Endothelial cell of umbilical vein (primary cell): ENCODE measurements at places on chromosomes 12 and 14. TPM values are rescaled to one million over a fixed set of nuclear protein-coding genes. Genes with fewer than 3 reads are reported as not detected.

The HPD gene
- not detected in 2 replicates for total RNA-seq

The RGS6 gene
- not detected in 2 replicates for total RNA-seq

The RD3L gene
- not detected in 2 replicates for total RNA-seq

The BHLHE41 gene
- total RNA-seq: 0.07 and 0.24 TPM in 2 replicates

The MSRB3 gene
- 59.3 and 63.7 TPM in 2 replicates for total RNA-seq

The RHOJ gene
- 177 and 191 TPM in 2 replicates for total RNA-seq

The EML5 gene
- total RNA-seq: 0.09 TPM in 1 of 2 replicates, not detected in the other

The ZC2HC1C gene
- total RNA-seq: 0.91 and 3.6 TPM in 2 replicates

DNA sequence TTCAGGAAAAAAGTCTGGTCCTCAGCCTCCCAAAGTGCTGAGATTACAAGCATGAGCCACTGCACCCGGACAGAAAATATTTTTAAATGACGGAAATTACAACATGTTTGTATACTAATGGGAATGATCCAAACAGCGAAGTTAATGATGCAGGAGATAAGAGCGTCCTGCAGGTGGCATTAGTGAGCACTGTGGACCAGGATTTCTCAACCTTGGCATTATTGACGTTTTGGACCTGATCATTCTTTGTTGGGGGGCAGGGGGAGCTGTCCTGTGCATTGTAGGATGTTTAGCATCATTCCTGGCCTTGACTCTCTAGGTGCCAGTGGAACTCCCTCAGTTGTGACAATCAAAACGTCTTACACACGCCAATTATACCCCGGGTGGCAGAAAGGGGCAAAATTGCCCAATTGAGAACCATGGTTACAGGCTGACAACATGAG is 34.1 kb downstream of the SCFD1 start:
- peak; percentile 35 for DNase-seq

- DNase-seq: no peak
Observed at GRCh38 chr14:37595809-37596621, 586 bp downstream of the TTC6 start.

- DNase-seq: peak; percentile 35
Observed at GRCh38 chr12:754473-754820, 2.1 kb downstream of the WNK1 start.

- no peak for DNase-seq
Observed at GRCh38 chr14:58663494-58664111, 25.8 kb downstream of the DACT1 start.

DNA sequence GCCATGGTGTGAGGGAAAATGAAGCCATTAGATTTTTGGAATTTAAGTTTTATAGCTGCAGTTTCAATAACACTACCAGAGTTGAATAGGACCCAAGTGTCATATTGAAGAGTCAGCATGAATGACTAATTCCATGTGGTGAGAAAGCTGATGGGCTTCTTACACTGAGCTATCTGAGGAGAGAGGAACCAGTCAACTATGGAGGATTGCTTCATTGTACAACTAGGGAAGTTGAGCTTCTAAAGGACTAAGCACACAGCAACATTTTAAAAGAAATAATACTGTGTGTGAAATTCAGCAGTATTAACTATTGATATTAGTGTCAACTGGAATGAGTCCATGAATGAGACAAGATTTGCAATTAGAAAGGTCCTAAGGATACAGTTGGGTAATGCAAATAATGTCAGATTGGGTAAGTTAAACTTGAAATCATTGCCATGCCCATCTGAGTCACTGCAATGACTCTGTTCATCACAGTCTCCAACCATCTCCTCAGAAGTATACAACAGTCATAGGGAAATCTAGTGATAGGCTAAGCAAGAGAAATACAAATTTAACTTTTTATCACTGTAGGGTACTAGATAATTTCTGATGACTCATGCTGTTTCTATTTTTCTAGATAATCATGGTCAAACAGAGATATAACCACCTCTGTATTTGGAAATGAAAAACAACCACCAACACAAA is 394.2 kb downstream of the FSCB start:
- no peak for DNase-seq

DNA sequence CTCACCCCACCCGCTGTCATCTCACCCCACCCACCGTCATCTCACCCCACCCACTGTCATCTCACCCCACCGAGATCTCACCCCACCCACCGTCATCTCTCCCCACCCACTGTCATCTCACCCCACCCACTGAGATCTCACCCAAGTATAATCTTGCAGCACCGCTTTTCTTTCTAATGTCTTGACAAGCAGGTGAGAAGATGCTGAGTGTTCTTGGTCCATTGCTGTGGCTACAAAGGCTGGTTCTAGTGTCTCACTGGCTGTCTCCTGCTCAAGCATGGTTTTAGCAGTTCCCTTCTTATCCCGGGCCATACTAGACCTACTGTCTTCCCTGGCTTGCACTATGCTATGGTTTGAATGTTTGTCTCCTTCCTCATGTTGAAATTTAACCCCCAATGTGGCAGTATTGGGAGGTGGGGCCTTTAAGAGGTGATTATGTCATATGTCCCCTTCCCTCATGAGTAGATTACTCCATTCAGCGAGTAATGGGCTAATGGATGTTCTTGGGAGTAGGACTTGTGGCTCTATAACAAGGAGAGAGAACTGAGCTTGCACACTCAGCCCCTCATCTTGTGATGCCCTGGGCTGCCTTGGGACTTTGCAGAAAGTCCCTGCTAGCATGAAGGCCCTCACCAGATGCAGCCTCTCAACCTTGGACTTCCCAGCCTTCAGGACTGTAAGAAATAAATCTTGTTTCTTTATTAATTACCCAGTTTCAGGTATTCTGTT is 47.7 kb upstream of the PPP2R5C start:
- DNase-seq: no peak

- no peak for DNase-seq
Observed at GRCh38 chr14:39265806-39266524, 32.2 kb downstream of the MIA2 start.

GRCh38 chr14:56422703-56423213 is 156.8 kb upstream of the TMEM260 start:
- DNase-seq: peak; percentile 84

DNA sequence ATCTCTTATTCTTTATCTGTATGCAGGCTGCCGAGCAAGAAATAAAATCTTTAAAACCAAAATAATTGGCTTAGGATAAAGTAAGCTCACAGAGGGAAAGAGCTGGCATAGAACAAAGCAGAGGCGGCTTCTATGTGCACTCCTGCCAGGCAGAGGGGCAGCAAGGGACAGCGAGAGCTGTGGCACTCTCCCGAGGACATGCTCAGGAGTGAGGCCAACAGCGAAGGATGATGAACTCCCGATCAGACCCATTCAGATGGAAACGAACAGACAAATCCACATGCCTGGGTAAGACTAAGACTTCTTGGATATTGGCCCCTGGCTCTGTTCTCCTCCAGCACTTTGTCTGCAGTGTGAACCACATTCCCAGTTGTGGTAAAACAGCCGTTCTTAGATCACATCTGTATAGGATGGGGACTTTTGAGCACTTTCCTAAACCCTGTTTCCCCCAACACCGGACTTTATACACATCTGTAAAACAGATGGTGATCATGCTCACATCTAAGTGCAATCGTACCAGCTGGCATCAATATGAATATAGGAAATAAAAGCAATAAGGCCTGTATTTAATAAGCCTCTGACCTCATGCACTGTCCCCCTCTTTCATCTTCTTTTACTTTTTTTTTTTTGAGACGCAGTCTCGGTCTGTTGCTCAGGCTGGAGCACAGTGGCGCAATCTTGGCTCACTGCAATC is 134.1 kb downstream of the PPM1H start:
- DNase-seq: no peak

DNA sequence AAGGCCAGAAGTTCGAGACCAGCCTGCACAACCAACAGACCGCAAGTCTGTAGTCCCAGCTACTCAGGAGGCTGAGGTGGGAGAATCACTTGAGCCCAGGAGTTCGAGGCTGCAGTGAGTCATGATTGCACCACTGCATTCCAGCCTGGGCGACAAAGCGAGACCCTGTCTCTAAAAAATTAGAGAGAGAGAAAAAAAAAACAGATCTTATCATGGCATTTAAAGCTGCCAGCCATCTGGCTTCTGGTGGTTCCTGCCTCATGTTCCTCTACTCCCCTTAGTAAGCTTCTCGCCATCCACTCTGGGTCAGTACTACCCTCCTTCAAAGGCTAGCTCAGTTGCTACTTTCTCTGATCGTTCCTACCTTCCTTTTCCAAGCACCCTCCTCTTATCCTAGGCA is 16.1 kb downstream of the CLSTN3 start:
- no peak for DNase-seq

DNA sequence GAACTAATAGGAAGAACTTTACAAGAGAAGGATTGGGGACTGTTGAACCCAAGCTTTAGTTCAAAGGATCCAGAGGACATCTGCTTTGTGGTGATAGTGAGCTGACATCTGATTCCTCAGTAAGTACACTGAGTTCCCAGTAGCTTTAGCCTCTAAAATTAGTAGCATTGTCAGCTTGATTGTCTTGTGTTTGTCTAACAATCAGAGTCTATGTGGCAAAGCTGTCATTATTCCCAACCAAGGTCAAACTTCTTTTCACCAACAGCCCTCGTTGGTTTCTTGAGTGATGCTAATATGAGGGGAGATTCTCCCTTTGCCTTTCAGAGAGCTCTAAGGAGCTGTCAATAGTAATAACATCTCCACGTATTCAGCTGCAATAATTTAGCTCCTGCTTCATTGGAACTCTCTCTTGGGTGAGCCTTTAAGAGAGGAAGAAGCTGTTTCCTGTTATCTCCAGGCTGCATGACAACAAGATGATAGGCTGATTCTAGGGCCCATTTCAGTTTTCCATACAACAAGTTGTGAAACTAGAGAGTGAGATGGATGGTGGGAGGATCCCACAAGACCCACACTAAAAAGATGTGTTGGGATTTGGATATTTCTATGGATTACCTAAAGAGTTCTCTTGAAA is 46.7 kb downstream of the TGFB3 start:
- DNase-seq: no peak

GRCh38 chr12:13340149-13340548 is 143.6 kb downstream of the EMP1 start:
- no peak for DNase-seq

- no peak for DNase-seq
Observed at GRCh38 chr12:115570069-115570777, 707.3 kb downstream of the MED13L start.

DNA sequence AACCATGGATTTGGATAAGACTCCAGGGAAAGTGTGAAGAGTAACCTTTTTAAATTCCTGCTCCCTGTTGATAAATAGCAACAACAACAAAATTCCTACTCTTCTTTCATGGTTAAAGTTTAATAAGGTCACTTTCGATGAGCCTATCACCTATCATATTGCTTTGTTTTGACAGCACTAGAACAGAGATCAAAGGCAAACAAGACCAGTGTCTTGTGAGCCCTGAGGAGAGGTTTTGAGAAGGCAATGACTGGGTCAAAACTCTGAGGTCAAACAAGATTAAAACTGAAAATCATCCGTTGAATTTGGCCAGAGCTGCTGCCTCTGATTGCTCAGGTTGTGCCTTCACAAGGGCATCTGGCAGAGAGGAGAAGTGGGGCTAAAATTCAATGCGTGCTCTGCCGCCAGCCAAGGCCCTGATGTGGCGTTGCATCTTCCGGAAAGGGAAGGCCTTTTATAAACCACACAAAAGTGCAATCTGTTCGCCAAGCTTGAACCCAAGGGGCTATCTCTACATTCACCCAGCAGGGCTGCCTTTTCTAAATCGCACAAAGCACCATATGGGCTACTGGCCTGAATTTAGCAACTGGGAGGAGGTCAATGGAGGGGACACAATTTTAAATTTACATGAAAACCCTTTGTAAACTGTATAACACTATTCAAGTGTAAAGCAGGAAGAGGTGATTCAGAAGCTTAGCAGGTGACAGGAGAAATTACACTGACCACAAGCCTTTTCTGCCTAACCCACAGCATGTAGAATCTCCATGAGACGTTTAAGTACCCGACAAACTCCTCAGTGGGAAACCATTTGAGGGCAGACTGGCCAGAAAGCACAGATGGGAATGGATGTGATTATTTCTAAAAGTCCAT is 140.8 kb downstream of the DAD1 start:
- DNase-seq: no peak

DNA sequence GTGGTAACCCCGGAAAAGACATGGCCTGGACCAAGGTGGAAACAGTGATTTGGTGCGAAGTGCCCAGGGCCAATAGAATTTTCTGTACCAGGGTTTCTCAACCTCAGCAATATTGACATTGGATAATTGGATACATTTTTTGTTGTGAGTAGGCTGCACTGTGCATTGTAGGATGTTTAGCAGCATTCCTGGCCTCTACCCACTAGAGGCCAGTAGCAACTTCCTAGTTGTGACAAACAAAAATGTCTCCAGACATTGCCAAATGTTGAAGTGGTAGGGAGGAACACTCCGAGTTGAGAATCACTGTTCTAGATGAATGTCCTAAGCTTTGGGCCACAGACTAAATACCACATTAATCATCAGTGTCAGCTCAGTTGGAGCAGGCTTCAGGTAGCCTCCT is 6.2 kb upstream of the CGRRF1 start:
- DNase-seq: peak; percentile 37

DNA sequence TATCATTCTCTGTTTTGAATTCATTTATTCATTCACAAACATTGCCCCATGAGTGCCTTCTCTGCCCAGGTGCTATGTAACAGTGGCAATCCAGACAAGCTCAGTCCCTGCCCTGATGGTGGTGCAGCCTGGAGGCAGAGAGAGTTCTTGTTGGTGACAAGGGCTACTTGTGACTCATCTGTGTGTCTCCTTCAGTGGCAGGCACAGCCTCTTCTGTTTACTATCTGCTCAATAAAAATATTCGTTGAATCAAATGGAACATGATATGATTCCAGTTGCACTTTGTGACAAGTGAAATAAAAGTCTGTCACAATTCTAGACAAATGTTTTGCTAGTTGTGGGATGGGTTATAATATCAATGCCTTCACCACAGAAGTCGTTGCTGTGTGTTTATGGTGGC is 20.6 kb upstream of the CPM start:
- DNase-seq: no peak

DNA sequence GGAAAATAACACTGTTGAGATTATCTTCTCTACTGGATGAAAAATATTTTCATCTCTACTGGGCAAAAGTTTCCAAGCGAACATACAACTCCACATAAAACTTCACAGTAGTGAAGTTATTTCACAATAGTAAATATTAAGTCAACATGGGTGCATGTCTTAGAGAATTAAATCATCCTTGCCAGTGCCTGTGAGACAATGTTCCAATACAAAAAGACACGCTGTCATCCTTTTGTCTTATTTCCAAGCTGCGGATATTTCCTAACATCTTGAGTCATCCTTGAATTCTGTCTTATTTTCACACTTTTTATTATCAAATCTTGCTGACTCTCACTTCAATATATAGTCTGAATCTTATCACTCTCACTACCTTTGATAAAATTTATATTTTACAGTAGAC is 142.9 kb upstream of the KITLG start:
- DNase-seq: no peak

DNA sequence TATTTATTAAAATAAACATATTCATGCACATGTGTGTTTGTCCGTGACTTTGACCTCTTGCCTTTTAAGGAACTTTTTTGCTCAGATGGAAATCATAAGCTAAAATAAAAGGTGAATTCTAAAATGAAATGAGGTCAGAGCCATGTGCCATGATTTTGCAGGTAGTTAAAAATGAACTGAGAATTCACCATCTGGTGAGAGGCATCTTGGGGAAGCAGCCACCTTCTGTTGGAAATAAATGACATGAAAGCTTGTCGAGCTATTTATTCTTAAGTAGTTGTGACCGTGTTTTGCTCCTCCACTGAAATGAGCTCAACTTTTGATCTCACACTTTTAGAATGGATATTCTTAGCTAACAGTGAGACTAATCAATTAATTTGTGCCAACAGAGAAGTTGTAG is 56.8 kb upstream of the CNOT2 start:
- no peak for DNase-seq

- peak; percentile 79 for DNase-seq
Observed at GRCh38 chr12:122023339-122024131, 1.9 kb downstream of the BCL7A start.

GRCh38 chr14:95910628-95911027 is 34.0 kb downstream of the TUNAR start:
- no peak for DNase-seq
